ENCODE measurements at places on chromosomes 6 and 20.

DNA sequence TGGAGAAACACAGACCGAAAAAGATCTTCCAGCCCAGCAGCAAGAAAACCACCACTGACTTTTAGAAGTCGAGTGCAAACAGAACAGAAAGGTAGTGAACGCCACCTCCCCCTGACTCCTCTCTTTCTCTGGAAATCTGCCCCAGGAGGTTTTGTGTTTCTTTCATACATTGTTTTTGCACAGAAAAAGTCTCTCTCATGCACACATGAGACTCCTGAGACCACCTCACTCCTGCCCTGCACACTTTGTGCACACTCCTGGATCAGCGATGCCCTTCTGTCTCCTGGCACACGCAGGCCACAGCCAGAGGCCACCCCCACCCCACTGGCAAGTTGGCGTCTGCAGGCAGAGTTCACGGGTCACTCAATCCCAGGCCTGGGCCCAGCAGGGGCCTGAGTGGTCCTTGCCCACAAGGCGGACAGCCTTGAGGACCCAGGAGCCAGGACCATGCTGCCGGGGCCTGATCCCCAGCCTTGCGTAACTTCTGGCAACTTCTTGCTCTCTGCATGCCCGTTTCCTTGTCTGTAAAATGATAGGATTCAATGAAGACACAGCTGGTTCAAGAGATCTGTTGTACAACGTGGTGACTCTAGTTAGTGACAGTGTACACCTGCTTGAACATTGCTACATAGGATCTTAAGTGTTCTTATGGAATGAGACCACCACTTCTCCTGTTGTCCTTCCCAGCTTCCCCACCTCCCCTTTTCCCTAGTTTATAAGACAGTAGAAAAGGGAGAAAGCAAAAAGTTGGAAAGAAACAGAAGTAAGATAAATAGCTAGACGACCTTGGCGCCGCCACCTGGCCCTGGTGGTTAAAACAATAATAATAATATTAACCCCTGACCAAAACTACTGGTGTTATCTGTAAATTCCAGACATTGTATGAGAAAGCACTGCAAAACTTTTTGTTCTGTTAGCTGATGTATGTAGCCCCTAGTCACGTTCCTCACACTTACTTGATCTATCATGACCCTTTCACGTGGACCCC, 30.2 kb upstream of the CST7 start:
- no peak for DNase-seq

GRCh38 chr20:63452821-63453523, 19.5 kb downstream of the KCNQ2 start:
- DNase-seq: no peak

DNA sequence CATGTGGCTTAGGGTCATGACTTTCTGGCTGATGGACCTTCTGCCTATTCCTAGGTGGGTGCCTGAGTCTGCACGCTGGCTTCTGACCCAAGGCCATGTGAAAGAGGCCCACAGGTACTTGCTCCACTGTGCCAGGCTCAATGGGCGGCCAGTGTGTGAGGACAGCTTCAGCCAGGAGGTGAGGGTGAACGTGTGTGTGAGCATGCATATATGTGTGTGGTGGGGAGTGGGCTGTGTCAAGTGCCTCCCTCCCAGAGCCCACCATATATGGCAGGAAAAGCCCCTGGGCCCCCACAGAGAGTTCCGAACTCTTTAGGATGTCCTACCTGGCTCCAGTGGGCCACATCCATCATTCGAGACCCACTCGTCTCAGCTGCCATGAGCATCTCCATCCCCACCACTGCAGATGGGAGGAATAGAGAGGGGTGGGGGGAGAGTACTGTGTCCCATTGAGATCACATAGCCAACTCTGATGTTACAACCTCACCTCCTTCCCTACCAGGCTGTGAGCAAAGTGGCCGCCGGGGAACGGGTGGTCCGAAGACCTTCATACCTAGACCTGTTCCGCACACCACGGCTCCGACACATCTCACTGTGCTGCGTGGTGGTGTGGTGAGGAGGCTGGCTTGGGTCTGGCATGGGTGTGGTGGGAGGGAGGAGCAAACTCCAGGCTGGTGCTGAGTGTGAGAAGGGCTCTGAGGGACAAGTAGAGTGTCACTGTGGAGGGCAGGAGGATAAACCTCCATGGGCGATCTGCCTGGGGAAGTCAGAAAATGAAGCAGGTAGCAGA, 3.2 kb downstream of the SLC22A7 start:
- DNase-seq: no peak

DNA sequence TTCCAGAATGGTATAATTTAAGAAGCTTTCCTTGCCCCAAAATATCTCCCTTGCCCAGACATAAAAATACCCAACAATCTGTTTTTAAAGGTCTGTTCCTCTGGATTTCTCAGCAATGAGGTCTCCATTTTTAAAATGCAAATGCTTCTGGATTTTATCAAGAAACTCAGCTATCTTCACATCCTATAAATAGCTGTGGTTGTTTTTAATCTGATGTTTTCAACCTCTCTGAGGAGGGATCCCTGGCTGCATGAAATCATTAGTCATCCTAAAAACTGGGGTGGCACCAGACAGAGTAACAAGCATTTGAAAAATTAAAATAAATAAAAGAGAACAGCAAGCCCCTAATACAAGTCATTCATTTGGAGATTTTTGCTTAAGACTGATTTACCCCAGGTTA, 168.5 kb upstream of the ID4 start:
- DNase-seq: no peak

GRCh38 chr20:54078296-54078984, 8.0 kb upstream of the BCAS1 start:
- DNase-seq: no peak

- DNase-seq: no peak
Measured at GRCh38 chr20:23477223-23477622, 13.7 kb upstream of the CST8 start.

GRCh38 chr6:33633462-33634158, 12.5 kb downstream of the ITPR3 start:
- DNase-seq: no peak

- no peak for DNase-seq
Measured at GRCh38 chr20:51918561-51918960, 116.2 kb upstream of the SALL4 start.

DNA sequence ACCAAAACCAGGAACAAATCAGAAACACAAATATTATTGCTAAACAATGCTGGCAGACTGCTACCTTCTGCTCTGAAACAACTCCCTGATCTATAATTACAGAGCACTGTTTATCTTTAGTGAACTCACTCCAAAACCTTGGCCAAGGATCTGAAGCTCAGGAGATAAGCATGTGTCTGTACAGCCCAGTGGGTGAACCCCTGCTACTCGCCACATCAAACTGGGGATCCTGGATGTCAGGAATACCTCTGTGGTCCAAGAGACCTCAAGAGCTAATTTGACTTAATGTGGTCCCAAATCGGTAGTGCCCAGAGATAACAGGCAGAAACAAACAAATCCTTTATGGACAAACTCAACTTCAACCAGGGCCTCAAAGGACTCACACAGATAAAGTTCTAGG, 381.8 kb downstream of the KIF16B start:
- DNase-seq: no peak

DNA sequence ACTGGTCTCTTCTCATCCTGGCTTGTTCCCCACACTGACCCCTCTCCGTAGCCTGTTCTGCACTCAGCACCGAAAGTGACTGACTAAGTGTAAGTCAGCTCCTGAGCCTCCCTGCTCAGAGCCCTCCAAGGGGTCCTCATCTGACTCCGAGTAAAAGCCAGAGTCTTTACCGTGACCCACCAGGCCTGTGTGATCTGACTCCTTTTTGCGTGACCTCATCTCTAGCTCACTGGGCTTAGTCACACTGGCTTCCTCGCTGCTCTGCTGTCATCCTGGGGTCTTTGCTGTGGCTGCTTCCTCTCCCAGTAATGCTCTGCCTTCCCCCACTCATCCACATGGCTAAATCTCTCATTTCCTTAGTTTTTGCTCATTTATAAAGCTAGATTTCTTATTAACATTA, 116.6 kb downstream of the PLCB4 start:
- DNase-seq: no peak

DNA sequence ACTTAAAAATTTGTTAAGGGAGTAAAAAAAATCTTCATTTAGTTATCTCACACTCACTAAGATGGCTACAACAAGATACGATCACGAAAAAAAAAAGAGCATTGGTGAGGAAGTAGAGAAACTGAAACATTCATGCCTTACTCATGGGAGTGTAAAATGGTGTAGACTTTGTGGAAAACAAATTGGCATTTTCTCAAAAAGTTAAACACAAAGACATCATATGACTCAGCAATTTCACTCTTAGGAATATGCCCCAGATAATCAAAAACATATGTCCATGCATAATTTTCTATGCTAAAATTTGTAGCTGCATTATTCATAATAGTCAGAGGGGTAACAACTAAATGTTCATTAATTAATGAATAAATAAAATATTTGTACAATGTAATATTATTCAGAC, 120.9 kb upstream of the IRAK1BP1 start:
- DNase-seq: no peak

- no peak for DNase-seq
Measured at GRCh38 chr6:6738922-6739716, 150.6 kb downstream of the LY86 start.

- no peak for DNase-seq
Measured at GRCh38 chr6:27254566-27254965, 7.1 kb downstream of the PRSS16 start.

GRCh38 chr6:112113918-112114317, 26.5 kb downstream of the FAM229B start:
- no peak for DNase-seq

- no peak for DNase-seq
Measured at GRCh38 chr6:235763-236360, 56.4 kb upstream of the DUSP22 start.

DNA sequence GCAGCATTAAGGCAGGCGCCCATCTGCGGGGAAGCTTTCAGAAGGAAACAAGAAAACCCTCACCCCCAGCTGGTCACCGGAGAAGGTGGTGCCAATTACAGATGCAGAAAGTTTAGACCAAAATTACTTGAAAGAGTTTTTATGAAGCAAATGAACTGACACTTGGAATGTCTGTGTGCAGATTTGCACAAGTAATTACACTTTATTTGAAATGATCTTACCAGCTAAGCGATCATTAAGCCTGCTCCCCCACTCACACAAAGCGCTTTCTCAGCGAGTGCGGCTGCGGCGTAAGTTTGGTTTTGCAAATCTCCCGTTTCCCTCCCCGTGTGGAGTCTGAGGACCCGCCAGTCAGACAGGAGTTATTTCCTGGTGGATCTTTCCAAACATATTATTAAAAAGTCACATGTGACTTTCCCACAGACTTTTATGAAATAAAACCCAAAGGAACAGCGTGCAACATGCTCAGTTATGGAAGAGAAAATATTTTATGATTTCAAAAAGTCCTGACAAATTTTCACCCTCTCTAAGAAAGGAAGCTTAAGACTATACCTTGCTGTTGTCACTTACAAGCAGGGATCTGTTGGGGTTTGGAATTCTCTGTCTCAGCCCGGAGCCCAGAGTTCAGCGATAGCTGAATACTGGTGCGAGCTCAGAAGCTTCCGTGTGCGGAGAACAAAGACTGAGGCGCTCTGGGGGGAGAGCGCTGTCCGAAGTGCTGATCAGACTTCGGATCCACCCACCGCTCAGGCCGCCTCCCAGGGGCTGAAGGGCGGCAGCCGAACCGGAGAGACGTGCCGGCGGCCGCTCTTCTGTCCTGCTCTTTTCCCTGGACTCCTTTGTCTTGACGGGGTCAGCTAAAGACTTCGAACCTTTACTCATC, 2.7 kb upstream of the MYT1 start:
- DNase-seq: no peak

All from NCI-H1092 (cell line).